NCI-H510A (cell line): ENCODE measurements at places on chromosomes 11 and 22.

DNA sequence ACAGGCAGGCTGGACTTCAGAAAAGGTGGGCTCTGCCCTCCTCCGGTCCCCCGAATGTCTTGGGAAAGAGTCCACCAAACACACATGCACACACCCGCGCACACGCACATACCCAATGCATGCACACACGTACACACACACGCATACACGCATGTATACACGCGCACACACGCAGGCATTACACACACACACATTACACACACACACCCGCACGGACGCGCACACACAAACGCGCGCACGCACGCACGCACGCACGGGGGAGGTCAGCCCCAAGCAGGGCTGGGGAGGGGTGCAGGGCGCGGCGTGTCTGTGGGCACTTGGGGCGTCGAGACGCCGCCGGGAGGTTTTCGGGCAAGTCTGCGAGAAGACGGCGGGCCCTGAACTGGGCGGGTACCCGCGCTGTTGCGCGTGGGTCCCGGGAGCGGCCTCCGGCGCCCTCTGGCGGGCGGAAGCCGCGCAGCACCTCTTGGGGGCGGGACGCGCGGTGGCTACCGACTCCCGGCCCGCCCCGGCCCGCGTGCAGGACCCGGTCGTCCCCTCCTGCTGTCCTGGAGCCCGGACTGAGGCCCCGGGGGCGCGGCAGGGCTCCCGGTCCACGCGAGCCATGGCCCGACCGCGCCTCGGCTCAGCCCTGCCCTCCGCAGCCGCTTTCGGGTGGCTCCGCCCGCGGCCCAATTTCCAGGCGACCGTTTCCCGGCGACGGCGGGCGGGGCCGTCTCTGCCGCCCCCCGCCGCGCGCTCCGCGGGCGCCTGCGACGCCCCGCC lies 3.6 kb downstream of the SEPTIN5 start:
- no peak for DNase-seq

- no peak for DNase-seq
Observed at GRCh38 chr11:2734181-2735052, 34.6 kb upstream of the KCNQ1OT1 start.

GRCh38 chr22:35376728-35377472 lies 4.0 kb upstream of the HMOX1 start:
- DNase-seq, result peak; percentile 79

GRCh38 chr11:6458352-6459098 lies 15.2 kb downstream of the TRIM3 start:
- no peak for DNase-seq

GRCh38 chr11:122028545-122028944 lies 87.5 kb downstream of the BLID start:
- no peak for DNase-seq

GRCh38 chr11:31977343-31977742 lies 113.5 kb upstream of the RCN1 start:
- no peak for DNase-seq

DNA sequence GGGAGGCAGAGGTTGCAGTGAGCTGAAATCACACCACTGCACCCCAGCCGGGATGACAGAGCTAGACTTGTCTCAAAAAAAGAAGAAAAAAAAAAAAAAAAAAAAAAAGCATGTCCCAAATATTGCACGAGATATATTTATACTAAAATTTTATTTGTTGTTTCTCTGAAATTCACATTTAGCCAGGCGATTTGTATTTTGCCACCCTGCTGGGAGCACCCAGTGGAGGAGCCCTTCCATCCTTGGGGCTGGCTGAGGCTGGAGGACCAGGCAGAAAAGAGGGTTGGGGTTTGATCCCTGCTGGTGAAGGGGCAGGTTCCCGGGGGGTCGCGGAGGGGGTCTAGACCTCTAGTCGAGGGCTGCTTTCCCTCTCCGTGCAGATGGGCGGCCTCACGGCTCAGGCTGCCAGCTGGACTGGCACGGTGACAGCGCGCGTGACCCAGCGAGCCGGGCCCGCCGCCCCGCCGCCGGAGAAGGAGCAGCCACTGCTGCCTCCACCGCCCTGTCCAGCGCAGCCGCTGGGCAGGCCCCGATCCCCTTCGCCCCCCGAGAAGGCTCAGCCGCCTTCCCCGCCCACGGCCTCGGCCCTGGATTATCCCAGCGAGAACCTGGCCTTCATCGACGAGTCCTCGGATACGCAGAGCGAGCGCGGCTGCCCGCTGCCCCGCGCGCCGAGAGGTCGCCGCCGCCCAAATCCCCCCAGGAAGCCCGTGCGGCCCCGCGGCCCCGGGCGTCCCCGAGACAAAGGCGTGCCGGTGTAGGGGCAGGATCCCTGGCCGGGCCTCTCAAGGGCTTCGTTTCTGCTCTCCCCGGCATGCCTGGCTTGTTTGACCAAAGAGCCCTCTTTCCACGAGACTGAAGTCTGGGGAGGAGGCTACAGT lies 952 bp upstream of the CATSPERZ start:
- DNase-seq, result no peak

- DNase-seq, result no peak
Observed at GRCh38 chr11:45133878-45134277, 12.6 kb upstream of the PRDM11 start.

DNA sequence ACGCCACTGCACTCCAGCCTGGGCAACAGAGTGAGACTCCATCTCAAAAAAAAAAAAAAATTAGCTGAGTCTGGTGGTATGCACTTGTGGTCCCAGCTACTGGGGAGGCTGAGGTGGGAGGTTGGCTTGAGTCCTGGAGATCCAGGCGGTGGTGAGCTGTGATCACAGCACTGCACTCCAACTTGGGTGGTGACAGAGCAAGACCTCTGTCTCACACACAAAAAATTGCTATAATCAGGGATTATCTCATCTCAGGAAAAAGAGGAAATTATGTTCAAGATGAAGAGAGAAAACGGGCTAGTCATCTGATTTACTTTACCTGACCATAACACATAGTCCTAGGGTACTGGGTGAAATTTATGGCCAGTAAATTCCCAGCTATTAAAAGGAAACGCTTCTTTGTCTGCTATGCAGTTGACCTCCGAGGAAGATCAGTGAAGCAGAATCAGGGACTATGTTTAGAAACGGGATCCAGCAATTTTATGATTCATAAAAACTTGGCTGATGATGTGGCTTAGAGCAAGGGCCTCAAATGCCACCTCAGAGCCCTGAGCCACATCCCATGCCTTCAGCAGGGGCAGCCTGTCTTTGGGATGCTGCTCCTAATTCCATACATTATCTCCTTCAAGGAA lies 386.2 kb downstream of the NTM start:
- DNase-seq, result no peak

- no peak for DNase-seq
Observed at GRCh38 chr11:33086017-33086416, 46.6 kb downstream of the TCP11L1 start.

- DNase-seq, result no peak
Observed at GRCh38 chr11:101061606-101062005, 68.0 kb downstream of the PGR start.

- DNase-seq, result no peak
Observed at GRCh38 chr11:2293984-2294925, 7.5 kb downstream of the C11orf21 start.

- no peak for DNase-seq
Observed at GRCh38 chr11:9787260-9787659, 123.4 kb downstream of the SWAP70 start.

DNA sequence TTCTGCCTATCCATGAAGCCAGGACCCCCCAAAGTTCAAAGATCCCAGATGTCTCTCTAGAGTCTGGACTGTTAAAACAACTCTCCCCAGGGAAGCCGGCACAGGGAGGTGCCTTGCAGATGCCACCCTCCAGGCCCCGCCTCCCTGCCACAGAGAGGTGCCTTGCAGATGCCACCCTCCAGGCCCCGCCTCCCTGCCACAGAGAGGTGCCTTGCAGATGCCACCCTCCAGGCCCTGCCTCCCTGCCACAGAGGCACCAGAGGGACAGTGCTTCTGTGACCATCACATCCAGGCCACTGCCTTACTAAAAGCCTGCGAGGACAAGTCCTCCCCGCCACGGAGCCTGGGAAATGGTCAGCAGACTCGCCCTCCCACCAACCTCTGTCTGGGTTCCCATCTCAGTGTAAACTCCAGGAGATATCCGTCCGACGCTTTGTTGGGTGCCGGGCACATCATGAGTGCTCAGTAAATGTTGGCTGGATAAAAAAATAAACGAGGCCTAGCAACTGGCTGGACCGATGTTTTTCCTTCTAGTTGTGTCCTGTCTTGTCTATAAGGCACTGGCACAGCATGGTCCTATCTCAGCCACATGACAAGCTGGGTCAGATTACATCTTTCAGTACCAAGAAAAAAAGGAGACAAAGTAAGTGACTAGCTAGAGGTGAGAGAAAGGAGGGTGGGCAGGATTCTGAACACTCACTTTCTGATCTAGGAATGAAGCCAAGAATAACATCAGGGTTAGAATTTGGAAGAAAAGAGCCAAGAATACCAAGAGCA lies 91.2 kb upstream of the CSNK2A3 start:
- DNase-seq, result no peak

DNA sequence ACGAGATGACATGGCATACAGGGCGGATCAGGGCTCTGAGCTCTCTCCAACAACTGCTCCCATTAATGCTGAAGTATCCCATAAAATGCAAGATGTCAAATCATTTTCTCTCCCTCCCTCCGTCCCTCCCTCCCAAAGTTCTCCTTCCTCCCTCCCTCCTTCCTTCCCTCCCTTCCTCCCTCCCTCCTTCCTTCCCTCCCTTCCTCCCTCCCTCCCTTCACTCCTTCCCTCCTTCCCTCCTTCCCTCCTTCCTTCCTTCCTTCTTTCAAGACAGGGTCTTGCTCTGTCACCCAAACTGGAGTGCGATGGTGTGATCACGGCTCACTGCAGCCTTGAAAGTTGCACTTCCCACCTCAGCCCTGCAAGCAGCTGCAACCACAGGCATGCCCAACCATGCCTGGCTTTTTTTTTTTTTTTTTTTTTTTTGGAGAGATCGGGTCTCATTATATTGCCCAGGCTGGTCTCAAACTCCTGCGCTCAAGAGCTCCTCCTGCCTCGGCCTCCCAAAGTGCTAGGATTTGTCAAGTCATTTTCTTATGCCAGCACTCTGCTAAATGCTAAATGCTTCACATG lies 38.2 kb downstream of the TXN2 start:
- no peak for DNase-seq

DNA sequence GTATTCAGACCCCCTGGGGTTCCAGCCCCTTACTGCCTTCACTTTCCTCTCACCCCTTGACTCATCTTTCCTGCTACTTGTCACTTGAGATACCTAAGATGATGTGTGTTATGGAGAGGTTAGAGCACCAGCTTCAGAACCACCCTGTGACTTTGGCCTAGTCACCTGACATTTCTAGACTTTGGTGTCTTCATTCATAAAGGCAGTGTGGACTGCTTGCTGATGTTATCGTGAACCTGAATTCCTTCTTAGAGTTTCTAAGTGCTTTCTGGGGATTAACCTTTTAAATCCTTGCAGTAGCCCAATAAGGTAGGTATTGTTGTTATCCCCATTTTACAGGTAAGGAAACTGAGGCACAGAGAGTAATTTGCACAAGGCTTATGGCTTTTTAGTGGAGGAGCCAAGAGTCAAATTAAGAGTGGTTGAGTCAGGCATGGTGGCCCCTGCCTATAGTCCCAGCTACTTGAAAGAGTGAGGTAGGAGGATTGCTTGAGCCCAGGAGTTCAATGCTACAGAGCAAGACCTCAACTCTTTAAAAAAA lies 5.1 kb upstream of the BBS1 start:
- no peak for DNase-seq

GRCh38 chr11:62856333-62856895 lies 17.0 kb upstream of the WDR74 start:
- no peak for DNase-seq

GRCh38 chr11:118046051-118046963 lies 30.6 kb upstream of the TMPRSS4 start:
- DNase-seq, result no peak

- no peak for DNase-seq
Observed at GRCh38 chr11:68938088-68938487, 34.4 kb downstream of the IGHMBP2 start.

DNA sequence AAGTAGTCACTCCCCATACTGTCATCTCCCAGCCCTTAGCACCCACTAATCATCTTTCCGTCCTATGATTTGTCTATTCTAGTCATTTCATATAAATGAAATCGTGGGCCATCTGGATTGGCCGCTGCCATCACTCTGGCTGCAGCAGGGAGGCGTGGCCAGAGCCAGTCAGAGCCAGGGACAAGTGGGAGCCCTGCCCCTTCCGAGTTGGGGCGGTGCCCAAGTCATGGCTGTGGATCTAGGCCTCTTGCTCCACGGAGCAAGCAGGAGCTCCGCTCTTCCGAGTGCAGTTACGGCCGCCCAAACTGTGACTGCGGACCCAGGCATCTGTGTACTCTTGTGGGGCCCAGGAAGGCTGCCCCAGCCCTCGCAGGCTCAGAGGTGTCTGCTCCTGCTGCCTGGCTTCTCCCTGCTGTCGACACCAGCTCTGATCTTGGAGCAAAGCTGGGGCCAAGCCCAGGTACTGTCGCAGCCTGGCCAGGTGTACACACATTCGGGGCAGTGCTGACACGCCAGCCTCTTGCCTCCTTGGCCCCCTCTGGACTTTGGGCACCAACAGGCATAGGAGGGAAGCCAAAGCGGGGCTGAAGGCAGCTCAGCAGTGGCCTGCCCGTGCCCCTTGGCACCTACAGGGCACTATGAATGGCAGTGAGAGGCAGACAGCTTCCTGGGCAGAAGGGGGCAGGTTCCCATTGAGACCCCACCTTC lies 8.4 kb downstream of the MRPL48 start:
- no peak for DNase-seq

- no peak for DNase-seq
Observed at GRCh38 chr22:46619240-46619829, 851 bp upstream of the GRAMD4 start.

- no peak for DNase-seq
Observed at GRCh38 chr11:86724137-86724536, 51.7 kb upstream of the ME3 start.

GRCh38 chr22:22556995-22557925 lies 1.8 kb downstream of the PRAME start:
- DNase-seq, result peak; percentile 64

- DNase-seq, result no peak
Observed at GRCh38 chr11:32781721-32782120, 12.7 kb downstream of the CCDC73 start.

DNA sequence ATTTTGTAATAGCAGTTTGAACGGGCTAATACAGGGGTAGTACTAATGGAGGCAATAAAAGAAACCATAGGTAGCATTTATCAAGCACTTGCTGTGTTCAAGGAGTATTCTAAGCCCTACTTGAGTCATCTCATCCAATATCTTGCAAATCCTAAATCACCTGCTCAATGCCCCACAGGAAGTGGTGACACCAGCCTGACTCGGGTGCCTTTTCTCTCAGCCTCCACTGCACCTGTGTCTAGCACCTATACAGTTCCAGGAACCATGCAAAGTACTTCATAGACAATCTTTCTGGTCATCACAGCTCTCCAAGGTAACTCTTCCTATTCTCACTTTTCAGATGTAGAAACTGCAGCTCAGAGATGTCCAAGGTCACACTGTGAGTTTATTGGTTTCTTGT lies 98.0 kb downstream of the PRR5L start:
- DNase-seq, result no peak

GRCh38 chr22:24107661-24108060 lies 73.6 kb upstream of the SUSD2 start:
- DNase-seq, result no peak

GRCh38 chr11:119590651-119591351 lies 138.2 kb downstream of the NECTIN1 start:
- DNase-seq, result no peak

- no peak for DNase-seq
Observed at GRCh38 chr11:115428306-115428705, 75.9 kb downstream of the CADM1 start.
